Activated CD8-positive, alpha-beta memory T cell treated with anti-CD3 and anti-CD28 coated beads for 4 hours (primary cell): ENCODE measurements at places on chromosomes 3 and 15.

- no peak for DNase-seq
These were observed 42.3 kb downstream of the PSMD6 start for GRCh38 chr3:63980830-63981498.

DNA sequence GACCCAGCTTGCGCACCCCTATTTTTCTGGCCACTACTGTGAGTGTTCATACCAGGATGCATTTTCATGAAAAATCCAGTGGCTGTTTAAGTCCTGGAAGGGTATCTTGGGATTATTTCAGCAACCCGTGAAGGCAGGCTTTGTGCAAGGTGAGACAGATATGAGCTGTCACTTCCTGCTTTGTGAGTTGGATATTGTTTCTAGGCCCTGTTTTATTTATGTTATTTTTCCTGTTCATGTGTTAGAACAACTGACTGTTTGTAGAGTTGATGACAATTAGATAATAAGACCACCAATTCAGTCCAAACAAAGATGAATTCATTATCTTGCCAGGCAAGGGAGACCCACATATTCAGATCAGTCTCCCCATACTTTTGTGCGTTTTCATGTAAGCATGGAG is 42.5 kb downstream of the ZBTB38 start:
- DNase-seq = no peak

DNA sequence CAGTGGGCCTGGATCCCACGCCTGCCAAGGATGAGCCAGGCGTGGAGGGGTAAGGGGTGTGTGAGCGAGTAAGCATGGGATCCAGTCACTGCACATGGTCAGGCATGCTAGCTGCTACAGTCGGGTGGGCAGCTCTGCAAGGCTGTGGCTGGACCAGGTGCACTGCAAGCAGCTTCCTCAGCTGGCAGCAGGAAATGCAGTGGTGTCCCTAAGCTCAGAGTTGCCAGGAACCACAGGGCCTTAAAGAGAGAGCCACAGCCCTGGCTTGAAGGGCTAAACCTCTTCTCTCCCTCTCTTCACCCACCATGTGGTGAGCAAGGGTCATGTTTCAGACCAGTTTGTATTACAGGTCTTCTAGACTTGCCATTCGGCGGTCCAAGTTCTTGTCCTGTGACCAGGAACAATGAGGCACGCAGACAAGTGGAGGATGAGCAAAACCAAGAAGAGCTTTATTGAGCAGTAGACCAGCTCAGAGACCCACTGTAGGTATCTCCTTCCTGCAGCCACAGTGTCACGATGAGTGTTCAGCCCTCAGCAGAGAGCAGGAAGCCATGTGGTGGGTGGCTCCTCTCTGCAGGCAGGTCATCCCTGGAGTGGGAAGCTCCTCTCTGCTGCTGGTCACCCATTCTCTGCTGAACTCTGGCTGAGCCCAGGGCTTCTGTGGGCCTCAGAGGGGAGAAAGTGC is 511.9 kb downstream of the PYDC2 start:
- no peak for DNase-seq

DNA sequence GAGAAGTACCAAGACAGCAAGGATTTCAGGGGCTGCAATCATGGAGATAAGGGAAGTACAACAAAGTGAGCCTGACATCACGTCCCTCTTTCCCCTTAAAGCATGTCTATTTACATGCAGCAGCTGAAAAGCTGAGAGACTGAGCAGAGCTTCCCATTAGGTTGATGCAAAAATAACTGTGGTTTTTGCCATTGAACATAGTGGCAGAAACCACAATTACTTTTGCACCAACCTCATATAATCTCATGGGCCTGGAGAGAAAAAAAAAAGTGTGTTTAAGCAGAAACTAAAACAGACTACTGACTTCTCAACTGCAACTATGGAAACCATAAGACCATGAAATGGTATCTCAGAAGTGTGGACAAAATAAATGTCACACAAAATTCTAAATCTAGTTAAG is 48.3 kb downstream of the CCDC12 start:
- DNase-seq = no peak

- no peak for DNase-seq
These were observed 8.4 kb downstream of the SHF start for GRCh38 chr15:45179221-45179985.

- no peak for DNase-seq
These were observed 111.3 kb downstream of the MBNL1 start for GRCh38 chr3:152380043-152380442.

DNA sequence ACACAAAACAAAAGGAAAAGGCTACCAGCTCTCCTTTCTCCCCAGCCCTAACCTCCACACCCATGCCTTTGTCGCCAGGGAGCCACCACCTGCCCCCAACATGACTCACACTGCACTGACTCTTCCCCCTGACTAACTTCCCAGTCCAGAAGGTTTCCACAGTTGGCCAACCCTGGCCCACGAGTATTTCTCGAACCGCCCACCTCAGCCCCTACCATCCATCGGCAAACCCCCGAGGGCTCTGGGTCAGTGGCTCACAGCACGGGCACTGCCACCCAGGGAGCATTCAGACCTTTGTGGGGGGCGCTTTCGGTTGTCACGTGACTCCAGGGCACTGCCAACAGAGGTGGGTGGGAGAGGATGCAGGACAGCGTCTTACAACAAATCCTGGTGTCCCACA is 152.3 kb downstream of the LRRC28 start:
- no peak for DNase-seq
